ENCODE measurements at places on chromosomes 6 and 20. TPM values are rescaled to one million over a fixed set of nuclear protein-coding genes. Genes with fewer than 3 reads are reported as not detected.

GRCh38 chr6:168599118-168599494 lies 158.1 kb downstream of the SMOC2 start:
- no peak for DNase-seq
- no peaks in the 10 kb centered on the region for H3K4me1 ChIP-seq
- H3K27ac ChIP-seq = no peak overlapping the region
- H3K4me3 ChIP-seq = no peak overlapping the region
- H3K27me3 ChIP-seq = no peaks in the 10 kb centered on the region
- H3K36me3 ChIP-seq = no peaks in the 10 kb centered on the region

- H3K27ac ChIP-seq = no peak overlapping the region
- H3K27me3 ChIP-seq = no peaks in the 10 kb centered on the region
- H3K4me3 ChIP-seq = no peak overlapping the region
- H3K4me1 ChIP-seq = no peaks in the 10 kb centered on the region
- no peak for DNase-seq
- H3K36me3 ChIP-seq = no peaks in the 10 kb centered on the region
Observed at GRCh38 chr6:113011389-113011788, 664.3 kb downstream of the RFPL4B start.

DNA sequence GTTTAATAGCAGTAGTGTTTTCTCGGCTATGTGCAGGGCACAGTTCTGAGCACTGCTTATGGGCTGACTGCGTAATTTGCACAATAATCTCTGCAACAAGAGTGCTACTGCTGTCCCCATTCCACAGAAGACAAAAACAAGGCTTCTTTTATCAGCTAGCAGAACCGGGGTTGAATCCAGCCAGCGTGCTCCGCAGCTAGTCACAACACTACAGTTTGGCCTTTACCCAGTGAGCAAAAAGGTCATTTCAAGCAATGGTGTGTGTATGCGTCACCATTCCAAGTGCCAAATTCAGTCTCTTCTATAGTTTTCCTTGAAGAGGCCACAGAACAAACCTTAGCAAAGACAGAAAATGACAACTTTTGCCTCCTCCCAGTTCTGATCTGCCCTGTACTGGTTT lies 61.1 kb downstream of the LRFN2 start:
- H3K4me3 ChIP-seq = no peak overlapping the region
- no peak for DNase-seq
- H3K36me3 ChIP-seq = no peaks in the 10 kb centered on the region
- no peaks in the 10 kb centered on the region for H3K27me3 ChIP-seq

The TRIM38 gene
- 32.8 TPM for total RNA-seq

- DNase-seq = no peak
- no peak overlapping the region for H3K27ac ChIP-seq
- H3K4me3 ChIP-seq = peak overlapping the region; percentile 21
Observed at GRCh38 chr6:16704401-16705045, 56.7 kb downstream of the ATXN1 start.

- no peak for DNase-seq
- peaks cover 3% of the 10 kb centered on the region for H3K36me3 ChIP-seq
- peaks cover 19% of the 10 kb centered on the region for H3K4me1 ChIP-seq
Observed at GRCh38 chr6:34239500-34239825, 2.8 kb downstream of the HMGA1 start.

DNA sequence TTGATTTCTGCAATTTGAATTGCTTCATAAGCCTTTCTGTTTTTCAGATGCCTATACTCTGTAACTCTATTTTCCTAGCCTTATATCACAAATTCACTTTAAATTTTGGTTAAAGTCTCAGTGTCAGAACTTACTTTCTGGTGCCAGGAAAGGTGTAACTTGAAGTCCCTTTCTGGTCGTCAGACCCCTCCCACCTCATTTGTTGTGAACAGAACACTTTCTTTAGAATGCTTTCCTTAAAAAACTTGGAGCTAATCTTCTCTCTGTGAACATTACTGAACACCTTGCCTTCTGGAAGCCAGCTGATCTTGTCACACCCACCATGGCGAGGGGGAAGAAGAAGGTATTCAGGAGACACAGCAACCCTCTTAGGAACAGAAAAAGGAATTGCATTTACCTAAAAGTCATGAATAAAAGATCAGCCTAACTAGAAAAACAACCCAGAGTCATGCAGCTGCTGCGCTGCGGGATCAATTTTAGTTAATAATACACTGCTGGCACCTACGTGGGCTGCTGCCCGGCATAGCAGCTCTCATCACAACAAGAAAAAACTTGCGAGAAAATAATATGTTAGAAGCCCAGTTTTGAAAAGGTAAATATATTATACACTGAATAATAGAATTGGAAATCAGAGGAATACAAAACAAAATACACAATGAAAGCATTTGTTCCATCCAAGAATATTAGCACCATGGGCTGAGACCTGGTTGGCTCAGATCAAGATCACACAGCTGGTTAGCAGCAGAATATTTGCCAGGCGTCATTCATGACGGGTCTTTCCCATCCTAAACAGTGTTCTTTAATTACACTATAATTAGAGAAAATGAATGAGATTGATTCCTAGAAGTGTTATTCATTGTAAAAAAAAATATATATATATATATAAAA lies 5.8 kb upstream of the FAM217A start:
- no peak overlapping the region for H3K4me3 ChIP-seq
- no peaks in the 10 kb centered on the region for H3K4me1 ChIP-seq
- H3K27me3 ChIP-seq = no peaks in the 10 kb centered on the region
- DNase-seq = no peak
- H3K36me3 ChIP-seq = no peaks in the 10 kb centered on the region
- H3K27ac ChIP-seq = no peak overlapping the region

- H3K4me3 ChIP-seq = no peak overlapping the region
- H3K36me3 ChIP-seq = no peaks in the 10 kb centered on the region
- no peaks in the 10 kb centered on the region for H3K27me3 ChIP-seq
- H3K27ac ChIP-seq = no peak overlapping the region
- no peaks in the 10 kb centered on the region for H3K4me1 ChIP-seq
- no peak for DNase-seq
Observed at GRCh38 chr20:14142171-14142570, 146.9 kb downstream of the MACROD2 start.

The GTSF1L gene
- not detected for total RNA-seq

The SLC24A3 gene
- total RNA-seq = 0.58 TPM

GRCh38 chr6:347232-347631 lies 44.3 kb upstream of the IRF4 start:
- no peak overlapping the region for H3K27ac ChIP-seq
- no peak for DNase-seq
- peaks cover 23% of the 10 kb centered on the region for H3K36me3 ChIP-seq
- no peaks in the 10 kb centered on the region for H3K4me1 ChIP-seq
- no peak overlapping the region for H3K4me3 ChIP-seq
- no peaks in the 10 kb centered on the region for H3K27me3 ChIP-seq

Data from naive thymus-derived CD4-positive, alpha-beta T cell (primary cell).